ENCODE measurements at places on chromosomes 16 and 17.

- DNase-seq: no peak
Observed at GRCh38 chr16:83792391-83792790, 15.4 kb upstream of the HSBP1 start.

- DNase-seq: no peak
Observed at GRCh38 chr16:14358697-14359305, 271.3 kb downstream of the PARN start.

- DNase-seq: peak; percentile 41
Observed at GRCh38 chr17:19319771-19320505, 42.6 kb downstream of the B9D1 start.

GRCh38 chr16:88566158-88566557 lies 4.0 kb upstream of the ZC3H18 start:
- DNase-seq: no peak

GRCh38 chr16:26672206-26672605 lies 394.5 kb upstream of the C16orf82 start:
- DNase-seq: no peak

- DNase-seq: no peak
Observed at GRCh38 chr17:6541886-6542285, 14.5 kb downstream of the PITPNM3 start.

- DNase-seq: no peak
Observed at GRCh38 chr17:33498069-33498468, 205.0 kb upstream of the ASIC2 start.

GRCh38 chr16:20916942-20917341 lies 16.4 kb downstream of the LYRM1 start:
- no peak for DNase-seq

DNA sequence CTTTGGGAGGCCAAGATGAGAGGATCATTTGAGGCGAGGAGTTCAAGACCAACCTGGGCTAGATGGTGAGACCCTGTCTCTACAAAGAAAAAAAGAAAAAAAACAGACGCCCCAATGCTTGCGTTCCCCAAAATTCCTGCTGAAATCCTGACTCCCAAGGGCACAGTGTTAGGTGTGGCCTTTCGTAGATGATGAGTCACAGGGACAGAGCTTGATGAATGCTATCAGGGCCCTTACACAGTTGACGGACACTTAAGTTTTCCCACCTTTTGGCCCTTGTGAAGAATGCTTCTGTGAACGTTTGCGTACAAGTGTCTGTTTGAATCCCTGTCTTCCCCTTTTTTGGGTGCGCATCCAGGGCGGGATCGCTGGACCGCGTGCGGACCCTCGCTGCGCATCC lies 16.5 kb upstream of the ZNF750 start:
- DNase-seq: no peak

DNA sequence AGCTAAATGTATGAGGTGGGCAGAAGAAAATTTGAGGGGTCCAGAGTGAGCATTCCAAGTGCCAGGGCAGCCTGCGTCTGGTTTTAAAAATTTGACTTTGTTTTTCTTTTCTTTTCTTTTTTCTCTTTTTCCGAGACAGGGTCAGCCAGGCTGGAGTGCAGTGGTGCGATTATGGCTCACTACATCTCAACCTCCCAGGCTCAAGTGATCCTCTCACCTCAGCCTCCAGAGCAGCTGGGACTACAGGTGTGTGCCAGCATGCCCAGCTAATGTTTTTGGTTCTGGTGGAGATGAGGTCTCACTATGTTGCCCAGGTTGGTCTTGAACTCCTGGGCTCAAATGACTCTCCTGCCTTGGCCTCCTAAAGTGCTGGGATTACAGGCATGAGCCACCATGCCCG lies 15.6 kb downstream of the SMPD3 start:
- DNase-seq: no peak

- DNase-seq: no peak
Observed at GRCh38 chr16:70692873-70693671, 7.2 kb upstream of the MTSS2 start.

DNA sequence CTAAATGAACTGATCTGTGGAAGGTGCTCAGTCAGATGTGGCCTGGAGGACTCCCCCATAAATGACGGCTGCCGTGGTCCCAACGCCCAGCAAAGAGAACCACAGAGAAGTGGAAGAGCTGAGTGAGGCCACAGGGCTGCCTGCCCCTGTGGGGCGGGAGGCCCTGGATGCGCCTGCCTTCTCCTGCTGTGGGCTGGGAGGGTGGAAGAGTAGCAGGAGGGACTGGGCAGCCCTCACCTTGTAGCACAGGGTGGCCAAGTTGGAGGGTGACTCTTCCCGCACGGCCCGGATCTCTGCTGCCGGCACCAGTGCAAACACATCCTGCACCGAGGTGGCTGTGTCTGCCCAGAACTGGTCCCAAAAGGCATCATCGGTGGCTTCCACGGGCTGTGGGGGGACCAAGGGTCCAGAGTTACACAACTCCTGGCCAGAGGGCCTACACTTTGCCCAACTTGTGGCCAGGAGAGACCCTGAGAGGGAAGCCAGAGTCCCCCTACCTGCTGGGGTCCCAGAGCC lies 8.3 kb downstream of the HID1 start:
- no peak for DNase-seq

DNA sequence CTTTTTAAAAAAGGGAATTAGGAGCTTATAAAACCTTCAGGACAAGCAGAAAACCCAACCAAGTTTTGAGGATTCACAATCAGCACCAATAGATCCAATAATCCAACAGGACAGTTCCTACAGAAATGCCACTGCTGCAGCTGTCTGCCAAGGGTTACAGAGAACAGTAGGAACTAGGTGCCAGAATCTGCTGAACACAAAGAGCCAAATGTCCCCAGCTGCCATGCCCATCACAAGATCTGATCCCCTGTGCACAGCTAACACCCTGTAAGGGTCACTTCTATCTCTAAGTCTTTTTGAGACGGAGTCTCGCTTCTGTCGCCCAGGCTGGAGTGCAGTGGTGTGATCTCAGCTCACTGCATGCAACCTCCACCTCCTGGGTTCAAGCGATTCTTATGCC lies 262.3 kb downstream of the STX8 start:
- no peak for DNase-seq

- DNase-seq: no peak
Observed at GRCh38 chr16:52568983-52569690, 22.2 kb upstream of the TOX3 start.

- DNase-seq: no peak
Observed at GRCh38 chr17:9361188-9361955, 214.2 kb downstream of the STX8 start.

DNA sequence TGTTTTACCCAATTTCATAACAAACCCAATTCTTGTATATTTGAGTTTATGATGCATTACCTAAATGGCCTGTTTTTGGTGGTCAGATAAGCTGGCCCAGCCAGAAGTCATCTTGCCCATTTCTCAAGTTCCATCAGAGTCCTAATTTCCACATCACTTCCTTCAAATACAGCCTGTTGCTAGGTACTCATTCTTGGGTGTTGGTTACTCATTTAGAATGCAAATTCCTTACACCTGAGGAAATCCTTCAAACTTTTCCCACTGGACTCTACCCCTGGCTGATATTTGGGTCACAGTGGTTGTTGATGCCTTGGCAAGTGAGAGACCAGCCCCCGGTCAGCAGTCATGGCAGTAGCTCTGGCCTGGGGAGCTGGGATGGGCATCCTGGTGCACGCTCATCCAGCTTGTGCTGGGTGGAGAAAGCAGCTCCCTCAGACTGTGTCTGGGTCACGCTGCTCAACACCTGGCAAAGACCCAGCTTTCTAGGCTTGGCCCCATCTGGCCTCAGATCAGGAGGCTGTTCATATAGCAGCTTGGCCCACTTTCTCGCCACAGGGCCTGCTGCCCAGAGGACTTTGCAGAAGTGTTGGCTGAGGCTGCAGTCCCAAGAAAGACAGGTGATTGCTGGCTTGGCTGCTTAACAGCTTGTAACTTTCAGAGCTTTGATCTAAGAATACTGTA lies 25.8 kb downstream of the WSB1 start:
- DNase-seq: no peak

GRCh38 chr17:65559804-65560627 lies 1.4 kb downstream of the AXIN2 start:
- DNase-seq: peak; percentile 90

DNA sequence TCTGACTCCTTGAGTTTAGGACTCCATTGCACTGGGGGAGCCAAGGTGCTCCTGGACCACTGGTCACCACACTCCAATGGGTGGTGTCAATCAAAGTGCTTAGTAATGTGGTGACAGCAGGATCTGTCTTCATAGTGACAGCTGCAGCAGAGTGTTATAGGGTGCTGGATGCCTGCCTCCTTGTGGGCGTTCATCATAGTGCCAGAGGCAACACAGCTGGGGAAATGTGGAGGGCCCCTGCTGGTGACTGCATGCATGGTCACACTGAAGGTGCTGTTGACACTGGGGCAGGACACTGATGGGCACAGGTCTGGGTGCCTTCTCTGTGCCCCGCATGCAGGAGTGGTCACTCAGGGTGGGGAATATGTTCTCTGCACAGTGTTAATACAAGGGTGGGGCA lies 177.5 kb upstream of the CDH8 start:
- DNase-seq: peak; percentile 88

DNA sequence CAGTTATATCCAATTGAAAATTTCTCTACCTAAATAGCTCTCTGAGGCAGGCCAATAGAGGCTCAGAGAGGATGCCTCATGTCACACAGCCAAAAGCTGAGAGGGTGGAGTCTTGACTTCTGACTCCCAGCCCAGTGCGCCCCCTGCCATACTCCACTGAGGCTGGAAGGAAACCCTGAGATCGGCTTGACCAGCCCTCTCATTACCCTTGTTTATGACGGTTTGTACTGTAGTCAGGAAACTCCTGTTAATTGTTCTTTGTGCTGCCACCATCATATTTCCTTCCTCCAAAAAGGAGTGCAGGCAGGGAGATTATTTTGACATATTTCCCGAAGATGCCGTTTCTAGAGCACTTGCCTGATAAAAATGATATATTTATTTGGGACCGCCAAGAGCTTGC lies 107.9 kb downstream of the AIPL1 start:
- DNase-seq: peak; percentile 77

DNA sequence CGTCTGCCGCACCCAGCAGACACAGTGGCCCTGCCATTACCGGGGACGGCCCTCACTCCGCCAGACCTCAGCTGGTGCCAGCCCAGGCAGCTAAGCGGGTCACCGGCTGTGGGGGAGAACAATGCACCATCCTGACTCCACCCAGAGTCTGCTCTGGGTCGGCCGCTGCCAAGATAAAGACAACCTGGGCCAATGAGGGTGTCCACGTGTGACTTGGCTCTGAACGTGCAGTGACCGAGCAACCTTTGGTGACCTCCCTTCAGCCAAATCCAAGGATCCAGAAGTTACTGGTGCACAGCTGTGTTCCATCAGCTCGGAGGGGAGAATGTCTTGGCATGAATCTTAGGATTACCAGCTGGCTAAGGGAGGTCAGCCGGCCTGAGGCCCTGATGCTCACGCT lies 155.9 kb downstream of the NTN1 start:
- DNase-seq: peak; percentile 49

DNA sequence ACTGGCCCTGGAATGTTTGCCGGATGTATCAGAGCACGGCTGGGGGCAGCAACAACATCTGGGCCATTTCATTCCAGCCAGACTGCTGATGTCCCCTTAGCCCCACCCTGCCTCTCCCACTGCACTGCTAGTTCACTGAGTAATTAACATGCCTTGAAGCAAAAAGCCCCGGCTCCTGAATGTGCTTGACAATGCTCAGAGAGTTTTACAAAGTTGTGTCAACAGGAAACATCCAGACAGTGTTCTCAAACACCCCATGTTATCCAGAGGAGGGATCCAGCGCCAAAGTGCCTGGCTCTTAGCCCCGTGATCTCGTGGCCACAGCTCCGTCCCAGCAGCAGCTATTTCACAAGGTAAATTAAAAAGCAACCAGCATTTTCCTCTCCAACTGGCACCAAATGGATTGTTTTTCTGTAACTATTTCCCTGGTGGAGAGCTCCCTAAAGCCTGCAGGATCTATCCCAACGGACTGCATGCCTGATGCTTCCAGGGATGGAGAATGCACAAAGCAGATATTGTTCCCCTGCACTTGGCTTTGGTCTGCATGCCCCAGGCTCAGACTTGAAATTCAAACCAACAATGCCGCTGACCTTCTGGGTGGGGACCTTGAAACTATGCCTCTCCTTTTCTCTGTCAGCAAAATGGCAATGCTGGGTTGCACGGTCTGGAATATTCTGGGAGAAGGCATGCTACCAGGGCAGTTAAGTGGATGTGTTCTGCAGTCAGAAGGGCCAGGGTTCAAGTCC lies 115.6 kb upstream of the CDH5 start:
- DNase-seq: no peak

- DNase-seq: no peak
Observed at GRCh38 chr17:1231456-1231855, 38.8 kb upstream of the BHLHA9 start.

- peak; percentile 90 for DNase-seq
Observed at GRCh38 chr17:73348018-73348828, 36.4 kb upstream of the CDC42EP4 start.

DNA sequence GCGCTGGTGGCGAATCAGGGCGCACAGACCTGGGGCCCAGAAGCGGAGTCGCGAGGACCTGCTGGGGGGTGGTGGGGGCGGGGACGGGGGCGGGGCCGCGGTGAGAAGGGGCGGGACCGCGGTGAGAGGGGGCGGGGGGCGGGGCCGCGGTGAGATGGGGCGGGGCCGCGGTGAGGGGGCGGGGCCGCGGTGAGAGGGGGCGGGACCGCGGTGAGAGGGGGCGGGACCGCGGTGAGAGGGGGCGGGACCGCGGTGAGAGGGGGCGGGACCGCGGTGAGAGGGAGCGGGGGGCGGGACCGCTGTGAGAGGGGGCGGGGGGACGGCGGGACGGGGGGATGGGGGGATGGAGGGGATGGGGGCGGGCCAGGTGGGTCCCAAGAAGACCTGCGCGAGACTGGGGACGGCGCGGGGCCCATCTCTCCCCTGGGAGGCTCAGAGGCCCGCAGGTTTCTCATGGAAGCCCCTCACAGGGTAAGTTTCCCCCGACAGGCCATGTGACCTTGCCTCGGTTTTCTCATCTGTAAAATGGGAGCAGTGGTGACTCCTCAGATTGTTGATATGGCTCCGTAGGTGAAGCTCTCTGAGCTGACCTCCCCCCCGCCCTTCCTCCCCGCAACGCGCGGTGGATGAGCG lies 28.6 kb upstream of the DBNDD1 start:
- peak; percentile 57 for DNase-seq

GRCh38 chr17:75039238-75039637 lies 7.5 kb downstream of the ATP5PD start:
- no peak for DNase-seq

- no peak for DNase-seq
Observed at GRCh38 chr16:8859913-8860881, 8.6 kb downstream of the CARHSP1 start.

DNA sequence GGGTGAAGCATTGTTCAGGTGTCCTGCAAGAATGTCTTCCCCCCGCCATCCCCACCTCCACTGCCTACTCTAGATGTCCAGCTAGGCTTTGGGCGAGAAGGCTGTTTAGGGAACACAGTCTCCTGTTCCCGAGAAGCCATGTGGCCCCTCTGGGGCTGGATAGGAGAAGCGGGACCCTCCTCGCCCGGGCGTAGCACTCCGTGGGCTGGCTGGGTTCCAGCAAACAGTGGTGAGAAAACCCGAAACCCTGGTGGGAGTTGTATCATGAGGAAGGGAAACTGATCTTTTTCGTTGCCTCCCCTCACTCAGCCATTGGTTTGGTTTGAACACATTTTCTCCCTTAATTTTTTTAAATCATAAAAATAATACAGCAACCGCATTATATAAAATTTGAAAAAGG lies 56.6 kb downstream of the IRF8 start:
- DNase-seq: no peak

All from endodermal cell (in vitro differentiated cells).